Kasumi-1 (cell line): ENCODE measurements at places on chromosomes 5 and 9.
A peak's percentile ranks its signal among the peaks of the same experiment; 100 is the strongest.

DNA sequence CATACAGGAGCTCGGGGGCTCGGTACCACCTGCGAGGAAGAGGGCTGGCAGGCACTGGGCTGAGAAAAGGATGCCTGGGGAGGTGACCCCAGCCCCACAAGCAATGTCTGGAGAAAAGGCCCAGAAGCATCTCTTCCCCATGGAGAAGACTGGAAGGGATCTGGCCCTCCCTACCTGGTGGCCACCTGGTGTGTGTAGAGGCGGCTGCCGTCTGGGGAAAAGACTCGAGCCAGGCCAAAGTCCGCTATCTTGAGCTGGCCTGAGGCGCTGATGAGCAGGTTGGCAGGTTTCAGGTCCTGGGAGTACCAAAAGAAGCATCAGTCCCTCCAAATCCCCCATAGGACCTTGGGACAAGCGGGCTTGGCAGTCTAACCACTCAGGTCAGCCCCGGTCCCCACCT, 3.7 kb downstream of the CDK20 start:
- DNase-seq: no peak

DNA sequence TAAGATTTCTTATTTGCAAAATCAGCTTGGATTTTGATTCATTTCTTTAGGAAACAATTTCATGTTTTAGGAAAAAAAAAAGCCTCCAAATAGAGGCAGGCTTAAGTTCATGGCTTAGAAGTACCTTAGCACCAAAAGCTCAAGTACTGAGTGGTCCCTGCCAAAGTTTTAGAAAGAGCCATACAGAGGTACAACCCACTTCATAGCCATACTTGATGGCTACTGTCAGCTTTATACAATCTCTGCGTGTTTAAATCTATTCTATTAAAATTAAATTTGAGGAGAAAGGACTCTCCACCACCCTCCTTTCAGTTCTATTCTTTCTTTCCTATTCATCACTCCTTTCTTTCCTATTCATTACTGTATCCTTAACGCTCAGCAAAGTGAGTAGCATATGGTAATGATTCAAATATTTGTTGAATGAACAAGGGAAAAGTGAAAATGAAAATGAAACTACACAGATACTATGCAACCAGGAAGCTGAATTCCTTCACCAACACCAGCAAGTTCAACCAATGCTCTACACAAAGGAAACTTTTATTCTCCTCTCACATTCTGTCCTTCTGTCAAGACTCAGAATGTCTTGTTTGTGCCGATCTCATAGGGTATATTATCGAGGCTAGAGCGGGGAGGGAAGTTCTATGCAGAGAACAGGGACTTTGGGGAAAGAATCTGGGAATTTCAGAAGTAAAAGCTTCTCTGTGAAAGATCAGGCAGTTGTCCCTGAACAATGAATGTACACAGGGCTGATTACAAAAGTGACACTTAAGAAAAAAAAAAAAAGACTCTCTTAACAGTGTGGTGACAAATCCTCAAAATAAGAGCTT, 138.6 kb upstream of the SPEF2 start:
- DNase-seq: peak; percentile 36

GRCh38 chr5:7638456-7638855, 212.5 kb downstream of the CFAP90 start:
- DNase-seq: no peak

DNA sequence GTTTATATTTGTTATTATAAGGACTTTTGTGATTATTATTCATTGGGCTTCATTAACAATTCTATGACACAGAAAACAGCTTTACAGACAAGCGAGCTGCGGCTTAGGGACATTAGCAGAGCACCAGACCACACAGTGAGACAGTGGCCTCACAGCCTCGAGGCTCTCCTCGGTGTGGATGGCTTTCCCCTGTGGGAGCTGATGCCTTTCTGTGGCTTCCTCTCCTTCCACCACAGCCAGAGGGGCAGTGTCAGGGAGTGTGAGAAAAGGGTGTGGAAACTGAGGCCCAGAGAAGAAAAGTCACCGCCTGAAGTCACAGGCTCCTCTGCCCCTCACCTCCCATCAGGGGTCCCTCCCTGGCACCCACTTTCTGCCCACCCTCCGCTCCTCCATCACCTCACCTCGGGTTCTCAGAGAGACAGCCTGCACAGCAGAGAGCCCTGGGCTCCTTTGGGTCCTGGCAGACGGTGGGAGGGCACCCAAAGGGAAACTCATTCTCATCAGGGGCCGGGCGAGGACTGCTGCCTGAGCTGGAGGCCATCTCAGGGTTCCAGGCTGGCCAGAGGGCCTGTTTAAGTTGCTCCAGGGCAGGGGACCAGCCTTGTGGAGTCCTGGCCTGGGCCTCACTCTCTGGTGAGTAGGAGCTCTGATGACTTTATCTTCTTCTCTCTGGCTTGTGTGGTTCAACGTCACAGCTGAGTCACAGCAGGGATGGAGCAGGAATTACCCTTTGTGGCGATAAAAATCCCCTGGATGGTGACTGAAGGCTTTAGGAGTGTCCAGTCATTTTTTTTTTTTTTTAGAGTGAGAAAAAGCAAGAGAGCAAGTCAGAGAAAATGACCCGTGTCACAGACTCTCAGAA, 830 bp downstream of the TRAF1 start:
- DNase-seq: no peak

DNA sequence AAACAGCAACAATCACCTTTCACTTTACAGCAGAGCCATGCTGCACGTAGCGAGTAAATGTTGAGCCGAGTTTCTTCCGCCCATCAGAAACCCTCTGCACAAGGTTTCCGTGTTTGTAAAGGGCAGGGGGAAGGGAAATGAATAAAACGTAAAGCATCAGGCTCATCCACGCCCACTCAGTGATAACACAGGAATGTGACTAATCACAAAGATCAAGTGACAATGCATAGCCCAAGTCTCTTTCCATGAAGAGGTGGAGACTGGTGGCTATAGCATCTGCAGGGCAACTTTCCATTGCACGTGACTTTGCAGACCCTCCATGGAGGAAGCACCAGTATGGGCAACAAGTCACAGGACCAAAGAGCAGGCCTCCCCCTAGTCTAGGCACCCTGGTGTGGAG, 56.6 kb downstream of the CAMSAP1 start:
- no peak for DNase-seq

- DNase-seq: no peak
Measured at GRCh38 chr9:134324359-134325095, 1.7 kb upstream of the RXRA start.

GRCh38 chr5:139543423-139543991, 17.6 kb upstream of the UBE2D2 start:
- DNase-seq: peak; percentile 28

DNA sequence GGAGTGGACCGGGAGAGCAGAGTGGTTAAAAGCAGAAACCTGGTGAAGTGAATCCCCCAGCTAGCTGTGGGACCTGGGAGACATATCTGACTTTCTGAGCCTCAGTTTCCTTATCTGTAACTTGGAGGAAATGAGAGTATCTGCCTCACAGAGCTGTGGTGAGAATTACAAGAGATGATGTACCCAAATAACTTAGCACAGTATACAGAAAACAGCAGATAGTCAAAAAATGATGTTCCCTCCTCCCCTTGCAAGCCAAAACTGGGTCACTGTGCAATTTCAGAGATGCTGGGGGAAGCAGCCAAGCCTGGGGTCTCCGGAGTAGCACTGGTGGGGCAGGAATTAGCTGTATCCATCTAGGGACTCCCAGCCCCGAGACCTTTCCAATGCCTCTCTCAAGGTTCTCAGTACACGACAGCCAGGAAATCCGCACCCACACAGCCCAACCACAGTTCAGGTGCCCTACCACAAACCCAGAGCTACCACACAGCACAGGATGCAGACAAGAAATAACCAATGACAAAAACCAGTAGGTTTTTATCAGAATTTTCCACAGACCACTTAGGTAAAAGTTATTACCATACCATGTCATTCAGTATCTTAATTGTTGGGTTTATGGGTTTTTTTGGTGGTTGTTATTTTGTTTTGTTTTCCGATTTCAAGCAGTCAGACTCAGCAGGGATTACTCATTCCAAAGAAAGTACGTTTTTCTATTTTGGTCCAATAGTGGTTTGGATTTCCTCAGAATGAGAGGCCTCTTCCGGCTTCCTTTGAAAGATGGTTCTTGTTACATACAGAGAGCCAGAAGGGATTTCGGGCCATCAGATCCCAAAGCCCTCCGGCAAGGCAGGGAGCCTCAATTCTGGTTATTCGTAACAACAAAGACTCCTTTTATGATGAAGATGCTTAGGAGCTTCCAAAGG, 4.9 kb upstream of the HRH2 start:
- DNase-seq: peak; percentile 54

GRCh38 chr5:36252722-36253365, 11.1 kb upstream of the NADK2 start:
- no peak for DNase-seq
